IPS DF 19.7 (cell line): ENCODE measurements at places on chromosomes 12 and 14.

- DNase-seq: no peak
Measured at GRCh38 chr12:127562816-127563215, 704.2 kb upstream of the TMEM132C start.

DNA sequence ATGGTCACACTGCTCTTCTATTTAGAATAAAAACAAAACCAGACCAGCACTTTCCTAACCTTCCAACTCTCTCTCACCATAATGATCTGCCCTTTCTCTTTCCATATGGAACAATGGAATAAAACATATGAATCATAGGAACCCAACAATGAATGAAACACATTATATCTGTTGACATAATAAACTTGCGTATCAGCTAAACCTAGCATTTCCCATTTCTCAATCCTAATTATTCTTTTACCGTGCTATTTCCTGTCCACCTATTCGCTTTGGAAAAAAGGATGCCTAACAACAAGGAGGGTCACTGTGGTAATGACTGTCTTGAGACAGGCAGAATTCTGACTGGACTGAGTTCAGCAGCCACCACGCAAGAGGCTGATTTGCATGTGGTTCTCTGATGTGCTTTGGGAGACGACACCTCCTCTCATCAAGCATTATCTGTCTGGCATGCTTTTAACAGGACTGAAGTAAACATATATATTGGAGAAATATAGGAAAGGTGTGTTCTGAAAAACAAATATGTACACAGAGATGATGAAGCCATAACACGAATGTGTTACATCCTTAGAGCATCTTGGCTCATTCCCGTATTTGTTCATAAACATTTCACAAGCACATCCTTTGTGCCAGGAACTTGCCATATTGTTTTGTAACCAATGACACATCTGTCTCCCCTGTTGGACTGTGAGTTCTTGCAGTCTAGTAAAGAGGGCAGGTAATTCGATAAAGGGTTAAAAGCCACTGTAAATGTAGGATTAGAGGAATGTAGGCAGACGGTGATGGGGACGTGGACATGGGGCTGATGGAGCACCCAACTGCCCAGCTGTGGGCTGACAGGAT is 87.7 kb downstream of the PTPRB start:
- no peak for DNase-seq

DNA sequence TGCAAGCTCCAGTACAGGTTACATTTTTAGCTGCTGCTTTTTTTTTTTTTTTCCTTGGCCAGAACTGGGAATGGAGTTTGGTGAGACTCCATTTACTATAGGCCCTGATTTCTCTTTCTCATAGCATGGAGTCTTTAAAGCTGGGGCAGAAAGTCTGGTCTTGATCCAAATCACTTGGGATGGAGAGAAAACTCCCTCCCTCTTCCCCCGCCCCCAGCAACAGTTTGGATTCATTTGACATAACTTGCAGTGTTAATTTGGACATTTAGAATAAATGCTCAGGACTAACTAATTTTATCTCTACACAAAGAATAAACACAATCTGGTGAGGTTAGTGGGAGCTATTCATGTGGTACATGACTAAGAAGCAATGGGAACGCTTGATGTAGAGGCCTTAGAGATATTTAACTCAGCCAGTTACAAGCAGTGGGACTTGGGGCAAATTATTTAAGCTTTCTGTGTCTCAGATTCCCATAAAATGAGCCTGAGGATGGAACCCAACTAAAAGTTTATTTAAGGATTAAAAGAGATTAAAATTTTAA is 107.3 kb upstream of the ARHGAP5 start:
- no peak for DNase-seq

- no peak for DNase-seq
Measured at GRCh38 chr14:64937171-64937820, 5.2 kb downstream of the GPX2 start.

GRCh38 chr14:93332397-93332852 is 411 bp downstream of the BTBD7 start:
- DNase-seq: no peak

DNA sequence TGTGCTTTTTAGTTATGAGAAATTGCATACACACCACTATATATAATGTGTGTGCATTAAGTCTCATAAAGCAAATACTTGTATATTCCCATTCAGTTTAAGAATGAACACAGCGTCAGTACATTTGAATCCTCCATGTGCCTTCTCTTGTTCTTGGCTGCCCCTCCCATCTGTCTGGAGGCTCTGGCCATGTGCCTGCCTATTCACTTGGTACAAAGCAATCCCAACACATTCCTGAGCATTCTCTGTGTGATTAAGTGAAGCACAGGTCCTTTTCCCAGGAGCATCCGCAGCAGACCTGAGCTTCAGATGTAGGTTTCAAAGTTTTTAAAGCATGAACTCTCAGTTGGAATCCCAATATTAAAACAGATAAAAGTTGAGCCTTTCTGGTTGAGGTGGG is 58.7 kb downstream of the POLR3B start:
- no peak for DNase-seq

- DNase-seq: no peak
Measured at GRCh38 chr12:55931780-55932550, 1.0 kb downstream of the DGKA start.

DNA sequence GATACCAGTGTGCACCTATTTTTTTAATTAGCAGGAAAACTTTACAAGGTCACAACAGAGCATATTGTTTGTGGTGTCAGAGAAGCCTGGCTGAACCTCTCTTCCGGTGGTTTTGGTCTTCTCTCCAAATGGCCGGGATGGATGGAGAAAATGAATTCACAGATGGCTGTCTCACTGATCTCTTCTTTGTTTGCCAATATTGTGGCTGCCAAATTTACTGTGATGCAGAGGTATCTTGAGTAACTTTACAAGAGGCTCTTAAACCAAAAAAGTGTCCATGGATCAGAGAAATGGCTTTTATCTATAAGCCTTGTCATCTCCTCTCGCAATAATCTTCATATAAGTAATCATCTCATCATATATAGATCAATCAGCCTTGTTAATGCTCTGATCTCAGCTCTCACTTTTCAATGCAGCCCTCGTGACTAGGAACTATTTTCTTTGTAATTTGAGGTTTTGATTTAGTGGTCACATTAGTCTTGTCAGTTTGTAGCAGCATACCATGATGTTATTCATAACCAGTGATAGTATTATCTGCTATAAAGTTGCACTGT is 308.1 kb downstream of the EGLN3 start:
- DNase-seq: no peak
